ENCODE measurements at places on chromosomes 7 and 10. TPM values are rescaled to one million over a fixed set of nuclear protein-coding genes. Genes with fewer than 3 reads are reported as not detected.

The GLI3 gene
- 3.9 TPM for total RNA-seq

The RSPH10B2 gene
- not detected for total RNA-seq

The CALD1 gene
- total RNA-seq = 255 TPM

The CLCN1 gene
- not detected for total RNA-seq

The TRIM4 gene
- total RNA-seq = 16.3 TPM

The NEUROD6 gene
- total RNA-seq = not detected

The POU6F2 gene
- not detected for total RNA-seq

The SCIN gene
- 0.15 TPM for total RNA-seq

The CPA2 gene
- not detected for total RNA-seq

The CEP55 gene
- total RNA-seq = 45.8 TPM

The ZNF273 gene
- 4.6 TPM for total RNA-seq

The LRIT2 gene
- total RNA-seq = not detected

The FGF8 gene
- total RNA-seq = not detected

The NFKB2 gene
- 10.4 TPM for total RNA-seq

The HSPA12A gene
- 0.32 TPM for total RNA-seq

The STEAP1 gene
- total RNA-seq = 59.0 TPM

The STRIP2 gene
- total RNA-seq = 11.2 TPM

The CYP2C19 gene
- total RNA-seq = not detected

The TET1 gene
- 0.32 TPM for total RNA-seq

The CALHM1 gene
- not detected for total RNA-seq

The ASB13 gene
- 6.5 TPM for total RNA-seq

The CADPS2 gene
- total RNA-seq = 47.7 TPM

The BHLHA15 gene
- 1.1 TPM for total RNA-seq

The CALY gene
- total RNA-seq = not detected

The OGDHL gene
- total RNA-seq = 0.91 TPM

The TRPV5 gene
- not detected for total RNA-seq

The SFRP4 gene
- total RNA-seq = not detected

The PRSS2 gene
- 0.76 TPM for total RNA-seq

The CFTR gene
- not detected for total RNA-seq

The VIPR2 gene
- not detected for total RNA-seq

The UBTD1 gene
- 30.9 TPM for total RNA-seq

The AFAP1L2 gene
- 8.4 TPM for total RNA-seq

The GPR15LG gene
- not detected for total RNA-seq

The SMO gene
- 6.5 TPM for total RNA-seq

The PAX4 gene
- total RNA-seq = not detected

The CPA5 gene
- total RNA-seq = not detected
